ENCODE measurements at places on chromosomes 7 and 10. TPM values are rescaled to one million over a fixed set of nuclear protein-coding genes. Genes with fewer than 3 reads are reported as not detected.
A peak's percentile ranks its signal among the peaks of the same experiment; 100 is the strongest.

DNA sequence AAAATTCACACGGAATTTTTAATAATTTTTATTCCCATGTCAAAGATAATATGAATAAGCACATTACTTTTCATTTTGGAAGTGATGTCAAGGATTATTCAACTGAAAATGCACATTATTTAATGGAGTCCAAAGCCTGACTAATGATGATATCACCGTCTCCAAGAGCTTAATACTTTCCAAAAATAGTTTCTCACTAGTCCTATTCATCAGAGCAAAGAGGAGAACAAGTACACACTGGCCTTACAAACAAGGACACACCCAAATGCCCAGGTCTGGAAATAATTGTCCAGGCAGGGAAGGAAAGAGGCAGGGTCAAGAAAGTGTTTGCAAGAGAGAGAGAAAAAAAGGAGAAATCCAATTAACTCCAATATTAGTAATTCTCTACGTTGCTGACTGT, 216.8 kb upstream of the CCDC6 start:
- H3K27ac ChIP-seq: peak overlapping the region; percentile 37
- H3K27me3 ChIP-seq: no peaks in the 10 kb centered on the region
- no peak overlapping the region for H3K4me3 ChIP-seq

DNA sequence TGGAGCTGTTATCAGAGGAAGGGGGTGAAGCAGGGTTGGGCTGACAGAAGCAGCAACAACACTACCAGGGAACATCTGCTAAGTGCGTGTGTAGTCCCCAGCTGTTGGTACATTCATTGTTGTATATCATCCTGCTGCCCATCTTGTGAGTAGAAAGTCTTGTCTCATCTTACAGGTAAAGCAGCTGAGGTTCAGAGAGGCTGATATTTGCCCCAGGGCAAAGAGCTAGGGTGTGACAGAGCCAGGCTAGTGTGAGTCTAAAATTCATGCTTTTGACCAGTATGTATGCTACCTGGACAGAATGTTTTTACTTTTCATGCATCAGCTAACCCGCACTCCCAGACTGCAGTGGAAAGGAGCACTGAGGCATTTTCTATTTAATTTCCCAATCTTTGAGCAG, 221.6 kb downstream of the STK31 start:
- no peaks in the 10 kb centered on the region for H3K4me1 ChIP-seq
- DNase-seq: no peak
- no peak overlapping the region for H3K27ac ChIP-seq
- no peaks in the 10 kb centered on the region for H3K36me3 ChIP-seq
- no peaks in the 10 kb centered on the region for H3K27me3 ChIP-seq
- no peak overlapping the region for H3K4me3 ChIP-seq

DNA sequence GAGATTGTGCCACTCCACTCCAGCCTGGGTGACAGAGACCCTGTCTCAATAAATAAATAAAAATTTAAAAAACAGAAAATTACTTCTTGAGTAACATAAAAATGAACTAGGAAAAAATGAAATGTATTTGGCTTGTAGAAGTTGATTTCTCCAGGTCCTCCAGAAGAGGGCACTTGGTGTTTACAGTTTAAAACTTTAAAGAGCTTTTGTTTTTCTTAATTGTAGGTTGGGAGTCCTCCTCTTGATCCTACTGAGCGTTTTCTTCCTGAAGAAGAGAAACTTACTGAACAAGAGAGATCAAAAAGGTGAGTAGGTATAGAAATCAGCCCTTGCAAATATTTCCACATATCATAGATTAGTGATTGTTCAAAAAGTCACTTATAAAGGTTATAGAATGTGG, 16.2 kb downstream of the KIFBP start:
- peaks cover 37% of the 10 kb centered on the region for H3K36me3 ChIP-seq
- H3K4me1 ChIP-seq: no peaks in the 10 kb centered on the region
- no peak overlapping the region for H3K27ac ChIP-seq
- no peak for DNase-seq
- H3K4me3 ChIP-seq: no peak overlapping the region

GRCh38 chr10:62637249-62638061, 167.1 kb upstream of the ADO start:
- H3K4me1 ChIP-seq: peaks cover 27% of the 10 kb centered on the region
- H3K4me3 ChIP-seq: peak overlapping the region; percentile 58
- H3K27ac ChIP-seq: peak overlapping the region; percentile 65
- H3K27me3 ChIP-seq: no peaks in the 10 kb centered on the region
- H3K36me3 ChIP-seq: no peaks in the 10 kb centered on the region

DNA sequence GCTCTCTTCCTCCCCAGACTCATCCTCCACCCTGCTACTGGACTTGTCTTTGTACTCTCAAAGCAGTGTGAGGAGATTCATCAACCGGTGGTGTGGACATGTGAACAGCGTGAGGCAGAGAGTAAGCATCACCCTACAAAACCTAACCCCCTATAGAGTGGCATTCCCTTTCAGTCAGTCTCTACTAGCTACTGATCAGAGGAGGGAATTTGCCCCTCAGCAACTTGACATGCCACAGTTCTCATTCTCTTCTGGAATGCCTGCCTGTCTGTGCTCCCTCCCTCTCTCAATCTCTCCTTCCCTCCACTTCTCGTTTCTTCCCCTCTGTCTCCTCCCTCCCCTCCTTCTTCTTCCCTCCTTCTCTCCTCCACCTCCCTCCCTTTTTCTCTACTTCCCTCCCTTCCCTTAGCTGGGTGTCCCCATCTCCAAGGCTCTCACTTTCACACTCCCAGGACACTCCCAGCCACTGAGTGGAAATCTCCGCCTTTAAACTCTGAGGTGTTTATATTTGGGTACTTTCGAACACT, 24.6 kb downstream of the H2AZ2 start:
- no peak overlapping the region for H3K27ac ChIP-seq
- H3K4me1 ChIP-seq: peaks cover 5% of the 10 kb centered on the region
- H3K4me3 ChIP-seq: no peak overlapping the region
- H3K27me3 ChIP-seq: no peaks in the 10 kb centered on the region
- DNase-seq: no peak

Gene TMEM270
- not detected for total RNA-seq

All from osteoblast (primary cell).